ENCODE measurements at places on chromosomes 5 and 9.
A peak's percentile ranks its signal among the peaks of the same experiment; 100 is the strongest.

DNA sequence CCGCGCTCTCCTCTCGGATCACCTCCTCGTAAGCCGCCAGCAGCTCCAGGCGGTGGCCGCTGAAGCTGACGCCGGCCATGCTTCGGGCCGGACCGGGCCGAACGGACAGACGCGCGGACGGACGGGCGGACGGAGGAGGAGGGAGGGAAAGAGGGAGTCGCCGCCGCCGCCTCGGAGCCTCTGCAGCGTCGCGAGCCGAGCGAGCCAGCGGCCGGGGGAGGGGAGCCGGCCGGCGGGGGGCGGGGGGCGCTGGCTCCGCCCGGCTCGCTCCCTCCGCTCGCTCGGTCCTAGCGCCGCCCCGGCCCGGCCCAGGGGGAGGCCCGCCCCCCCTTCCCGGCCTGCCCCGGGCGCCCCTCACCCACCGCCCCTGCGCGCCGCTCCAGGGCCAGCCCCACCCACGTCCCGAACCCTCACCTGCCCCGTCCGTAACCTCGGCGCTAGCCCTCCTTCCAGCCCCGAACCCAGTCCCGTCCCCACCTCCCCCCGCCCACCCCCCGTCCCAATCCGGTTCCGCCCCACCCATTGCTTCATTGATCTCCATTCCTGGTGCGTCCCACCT, at the start of gene DBN1:
Gene DBN1 (minus strand): TSS at position 192 of the 559 bp plus-strand sequence. CDS start 113 bp downstream, at position 79.
- no peak for DNase-seq

- no peak for DNase-seq
These were observed 120.6 kb downstream of the TTLL11 start for GRCh38 chr9:121972501-121972981.

DNA sequence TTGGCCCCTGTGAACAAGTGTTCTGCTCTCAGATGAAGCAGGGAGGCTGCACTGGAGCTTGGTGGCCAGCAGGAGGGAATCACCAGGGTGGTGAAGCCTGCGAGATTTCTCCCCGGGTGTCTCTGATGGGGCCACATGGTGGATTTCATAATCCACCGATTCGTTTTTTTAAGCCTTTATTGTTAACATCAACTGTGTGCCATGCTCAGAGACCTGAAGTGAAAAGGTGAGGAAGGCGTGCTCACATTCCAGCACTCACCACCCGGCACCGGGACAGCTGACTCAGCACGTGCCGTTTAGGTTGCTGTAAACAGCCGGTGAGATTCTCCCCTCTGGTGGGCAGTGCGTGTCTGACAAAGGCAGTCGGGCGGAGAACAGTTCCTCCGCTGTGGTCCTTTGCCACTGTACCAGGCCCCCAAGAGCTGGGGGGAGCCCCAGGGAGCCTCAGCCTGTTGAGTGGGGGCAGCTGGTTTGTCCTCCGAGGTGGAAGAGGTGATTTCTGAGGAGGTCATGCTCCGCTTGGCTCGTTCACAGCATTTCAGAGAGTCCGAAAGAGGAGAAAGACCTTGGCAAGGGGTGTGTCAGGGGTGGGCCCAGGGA, 12.7 kb upstream of the AHRR start:
- DNase-seq = no peak

GRCh38 chr5:161314033-161314432, 232.5 kb downstream of the GABRB2 start:
- no peak for DNase-seq

GRCh38 chr5:53429706-53430105, 50.7 kb upstream of the FST start:
- no peak for DNase-seq

DNA sequence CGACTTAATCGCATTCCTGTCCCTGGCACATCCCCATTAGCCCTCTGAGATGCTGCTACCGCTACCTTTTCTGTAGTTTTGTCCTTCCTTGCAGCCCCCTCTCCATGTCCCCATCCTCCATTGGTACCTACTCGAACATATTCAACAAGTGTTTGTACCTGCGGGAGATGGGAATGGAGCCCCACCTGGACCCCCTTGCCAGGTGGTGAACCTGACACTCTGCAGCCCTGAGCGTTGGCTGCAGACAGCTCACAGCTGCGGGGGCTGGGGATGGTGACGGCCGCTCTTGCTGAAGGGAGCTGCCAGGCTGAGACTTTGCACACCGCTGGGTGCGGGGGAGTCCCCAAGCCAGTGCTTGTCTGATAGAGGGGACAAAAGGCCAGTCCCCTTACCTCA, 96.3 kb upstream of the DAP start:
- no peak for DNase-seq

GRCh38 chr5:140261403-140262171, 41.3 kb downstream of the PFDN1 start:
- DNase-seq = no peak

DNA sequence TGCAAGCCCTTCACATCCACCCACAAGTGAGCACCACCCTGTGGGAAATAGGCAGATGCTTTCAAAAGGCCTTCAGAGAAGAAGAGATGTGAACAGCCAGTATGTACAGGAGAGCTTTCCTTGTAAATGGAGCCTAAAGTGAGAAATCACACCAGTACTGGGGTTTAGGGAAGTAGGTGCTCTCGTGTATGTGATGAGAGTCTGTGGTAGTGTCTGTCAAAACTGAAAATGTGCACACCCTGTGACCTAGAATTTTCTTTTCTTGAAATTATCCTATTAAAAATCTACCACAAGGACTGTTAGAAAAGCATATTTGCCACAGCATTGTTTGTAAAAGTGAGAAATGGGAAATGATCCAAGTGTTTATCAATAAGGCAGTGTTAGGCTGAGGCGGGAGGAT, 16.6 kb downstream of the OTULINL start:
- no peak for DNase-seq

DNA sequence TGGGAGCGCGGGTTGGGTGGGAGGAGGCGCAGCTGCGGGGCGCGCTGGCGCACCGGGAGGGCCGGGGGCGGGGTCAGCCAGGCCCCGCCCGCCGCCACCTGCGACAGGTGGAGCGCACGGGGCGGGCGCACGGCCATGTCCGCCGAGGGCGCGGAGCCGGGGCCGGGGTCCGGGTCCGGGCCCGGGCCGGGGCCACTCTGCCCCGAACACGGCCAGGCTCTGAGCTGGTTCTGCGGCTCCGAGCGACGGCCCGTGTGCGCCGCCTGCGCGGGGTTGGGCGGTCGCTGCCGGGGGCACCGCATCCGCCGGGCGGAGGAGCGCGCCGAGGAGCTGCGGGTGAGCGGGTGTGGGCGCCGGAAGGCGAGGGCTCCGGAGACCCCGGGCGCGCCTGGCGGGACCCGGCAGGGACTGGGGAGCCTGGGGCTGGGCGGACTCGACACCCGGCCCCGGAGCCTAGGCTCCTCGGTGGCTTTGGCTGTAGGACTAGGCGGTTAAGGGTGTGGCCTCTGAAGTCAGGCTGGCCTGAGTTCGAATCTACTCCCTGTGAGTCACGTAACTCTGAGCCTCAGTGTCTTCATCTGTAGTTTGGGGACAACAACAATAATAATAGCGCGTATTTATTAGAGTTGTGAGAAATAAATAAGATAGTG, at the start of gene BSPRY:
Gene BSPRY (plus strand): TSS at position 97 of the 650 bp plus-strand sequence. CDS start 39 bp downstream, at position 136.
- DNase-seq = peak; percentile 56
